ENCODE measurements at places on chromosomes 6 and 20. TPM values are rescaled to one million over a fixed set of nuclear protein-coding genes. Genes with fewer than 3 reads are reported as not detected.

GRCh38 chr6:163876391-163876790, 461.9 kb downstream of the QKI start:
- DNase-seq, result no peak

- DNase-seq, result no peak
Observed at GRCh38 chr6:71444222-71444621, 155.6 kb downstream of the OGFRL1 start.

DNA sequence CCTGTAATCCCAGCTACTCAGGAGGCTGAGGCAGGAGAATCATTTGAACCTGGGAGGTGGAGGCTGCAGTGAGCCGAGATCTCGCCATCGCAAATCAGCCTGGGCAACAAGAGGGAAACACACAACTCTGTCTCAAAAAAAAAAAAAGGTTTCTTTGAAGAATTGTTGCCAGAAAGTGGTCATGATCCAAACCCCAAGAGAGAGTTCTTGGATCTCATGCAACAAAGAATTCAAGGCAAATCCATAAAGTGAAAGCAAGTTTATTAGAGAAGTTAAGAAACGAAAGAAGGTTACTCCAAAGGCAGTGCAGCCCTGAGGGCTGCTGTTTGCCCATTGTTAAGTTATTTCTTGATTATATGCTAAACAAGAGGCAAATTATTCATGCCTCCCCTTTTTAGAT, 14.5 kb upstream of the KIFC1 start:
- no peak for DNase-seq

DNA sequence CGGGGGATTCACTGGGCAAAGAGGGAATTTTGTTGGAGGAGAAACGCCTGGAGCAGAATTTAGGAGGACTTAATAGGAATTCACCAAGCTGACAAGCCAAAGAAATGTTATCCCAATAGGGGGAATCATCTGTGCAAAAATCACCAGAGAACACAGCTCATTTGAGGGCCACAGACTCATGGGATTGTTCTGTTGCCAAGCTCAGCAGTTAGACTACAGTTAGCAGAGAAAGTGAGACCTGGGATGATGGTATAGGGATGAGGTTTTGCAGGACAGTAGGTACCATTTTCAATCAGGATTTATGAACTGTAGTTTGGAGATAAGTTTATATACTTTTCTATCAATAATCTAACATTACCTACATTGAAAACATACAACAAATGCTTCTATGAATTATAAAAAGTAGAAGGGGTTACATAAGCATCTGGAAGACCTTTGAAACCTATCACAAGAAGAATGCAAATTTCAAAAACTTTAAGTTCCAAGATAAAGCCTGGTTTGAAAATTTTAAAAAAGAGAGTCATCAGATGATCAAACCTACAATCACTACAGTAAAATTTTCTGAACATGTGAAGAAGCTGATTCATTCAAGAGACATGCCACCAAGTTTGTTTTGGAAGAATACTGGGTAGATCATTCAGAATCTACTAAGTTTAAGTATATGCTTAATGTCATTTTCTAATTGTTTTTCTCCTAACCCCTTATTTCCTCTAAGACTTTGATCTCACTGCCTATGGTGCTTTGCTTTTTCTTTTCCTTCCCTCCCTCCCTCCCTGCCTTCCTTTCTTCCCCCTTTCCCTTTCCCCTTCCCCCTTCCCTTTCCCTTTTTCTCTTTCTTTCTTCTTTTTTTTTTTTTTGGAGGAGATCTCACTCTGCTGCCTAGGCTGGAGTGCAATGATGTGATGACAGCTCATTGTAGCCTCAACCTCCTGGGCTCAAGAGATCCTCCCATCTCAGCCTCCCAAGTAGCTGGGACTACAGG, 81.5 kb downstream of the KIF13A start:
- DNase-seq, result no peak

GRCh38 chr6:84392261-84392660, 164.8 kb upstream of the CEP162 start:
- no peak for DNase-seq

- DNase-seq, result no peak
Observed at GRCh38 chr6:100160930-100161329, 166.9 kb upstream of the MCHR2 start.

DNA sequence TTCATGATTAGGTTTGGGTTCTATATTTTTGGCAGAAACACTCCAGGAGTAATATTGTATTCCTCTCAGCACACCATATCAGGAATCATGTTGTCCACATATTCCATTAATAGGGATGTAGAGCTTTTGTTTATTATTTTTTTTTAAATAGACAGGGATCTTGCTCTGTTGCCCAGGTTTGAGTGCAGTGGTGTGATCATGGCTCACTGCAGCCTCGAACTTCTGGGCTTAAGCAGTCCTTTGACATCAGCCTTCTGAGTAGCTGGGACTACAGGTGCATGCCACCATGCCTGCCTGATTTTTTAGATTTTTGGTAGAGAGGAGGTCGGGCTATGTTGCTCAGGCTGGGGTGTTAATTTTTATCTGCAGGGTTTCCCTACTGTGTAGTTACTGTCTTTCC, 12.0 kb downstream of the SCAF8 start:
- no peak for DNase-seq

- DNase-seq, result no peak
Observed at GRCh38 chr20:23257106-23257761, 93.4 kb upstream of the NXT1 start.

GRCh38 chr20:36676701-36677421, 30.9 kb upstream of the SLA2 start:
- no peak for DNase-seq

GRCh38 chr20:40926928-40927327, 101.7 kb upstream of the TOP1 start:
- DNase-seq, result no peak

GRCh38 chr6:17352302-17352701, 41.1 kb upstream of the CAP2 start:
- no peak for DNase-seq

GRCh38 chr20:22389836-22390542, 194.4 kb downstream of the FOXA2 start:
- no peak for DNase-seq

DNA sequence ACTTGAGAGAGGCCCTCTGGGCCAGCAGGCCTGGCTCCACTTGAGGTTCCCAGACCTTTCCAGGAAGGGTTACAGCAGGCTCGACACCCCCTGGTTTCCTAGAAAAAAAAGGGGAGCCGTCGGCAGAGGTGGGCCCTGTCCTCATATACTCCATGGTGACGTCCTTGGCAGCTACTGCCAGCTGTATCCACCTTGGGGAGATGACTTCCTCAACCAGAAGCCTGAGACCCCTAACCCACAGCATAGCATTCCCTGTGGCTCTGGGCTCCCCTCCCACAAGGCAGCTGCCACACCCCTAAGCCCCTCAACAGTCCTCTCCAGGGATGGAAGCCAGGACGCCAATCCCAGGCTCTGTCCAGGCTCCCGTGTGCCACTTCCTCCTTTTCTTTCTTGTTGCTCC, 294.8 kb downstream of the CDC5L start:
- DNase-seq, result no peak

DNA sequence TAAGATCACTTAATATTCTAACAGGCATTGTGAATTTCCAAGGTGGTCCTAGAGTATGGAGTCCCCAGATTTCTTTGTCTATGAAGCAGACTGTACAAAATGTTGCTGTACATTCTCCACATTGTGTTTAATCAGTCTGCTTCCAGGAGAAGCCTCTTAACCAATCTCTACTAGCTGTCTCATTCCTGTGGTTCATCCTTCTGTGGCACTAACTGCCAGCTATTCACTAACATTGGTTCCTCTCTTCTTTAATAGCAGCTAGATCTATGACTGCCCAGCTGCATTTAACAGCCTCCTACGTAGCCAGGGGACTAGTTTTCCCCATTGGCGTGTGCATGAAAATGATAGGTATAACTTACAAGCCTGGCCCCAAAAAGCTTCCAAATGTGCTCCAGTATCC, 395.4 kb downstream of the SAMD5 start:
- no peak for DNase-seq

DNA sequence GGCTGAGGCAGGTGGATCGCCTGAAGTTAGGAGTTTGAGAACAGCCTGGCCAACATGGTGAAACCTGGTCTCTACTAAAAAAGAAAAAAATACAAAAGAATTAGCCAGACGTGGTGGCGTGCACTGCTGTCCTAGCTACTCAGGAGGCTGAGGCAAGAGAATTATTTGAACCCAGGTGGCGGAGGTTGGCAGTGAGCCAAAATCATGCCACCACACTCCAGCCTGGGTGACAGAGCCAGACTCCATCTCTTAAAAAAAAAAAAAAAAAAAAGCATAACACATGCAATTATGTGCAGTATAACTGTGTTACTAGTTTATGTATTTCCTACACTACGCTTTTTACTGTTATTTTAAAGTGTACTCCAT, 31.9 kb upstream of the FAM135A start:
- no peak for DNase-seq

- DNase-seq, result no peak
Observed at GRCh38 chr6:49464691-49465090, 1.5 kb downstream of the CENPQ start.

- no peak for DNase-seq
Observed at GRCh38 chr6:73477407-73477806, 15.9 kb downstream of the MTO1 start.

GRCh38 chr6:56293781-56294180, 46.4 kb upstream of the COL21A1 start:
- DNase-seq, result no peak

DNA sequence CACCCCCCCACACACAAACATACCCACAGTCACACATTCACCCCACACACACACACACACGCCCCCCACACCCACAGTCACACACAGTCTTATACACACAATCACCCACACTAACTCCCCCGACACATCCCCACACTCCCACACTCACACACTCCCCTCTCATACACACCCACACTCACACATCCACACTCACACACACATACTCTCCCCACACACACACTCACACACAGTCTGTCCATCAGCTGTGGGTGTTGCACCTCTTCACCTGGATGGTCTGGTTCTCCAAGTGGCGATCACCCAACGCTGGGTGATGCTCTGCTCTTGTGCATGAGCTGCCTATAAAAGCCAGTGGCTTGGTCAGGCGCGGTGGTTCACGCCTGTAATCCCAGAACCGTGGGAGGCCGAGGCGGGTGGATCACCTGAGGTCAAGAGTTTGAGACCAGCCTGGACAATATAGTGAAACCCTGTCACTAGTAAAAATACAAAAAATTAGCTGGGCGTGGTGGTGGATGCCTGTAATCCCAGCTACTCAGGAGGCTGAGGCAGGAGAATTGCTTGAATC, 158.9 kb downstream of the SMOC2 start:
- no peak for DNase-seq

- no peak for DNase-seq
Observed at GRCh38 chr6:42315259-42315990, 97.8 kb upstream of the MRPS10 start.

GRCh38 chr6:47066418-47066817, 24.3 kb upstream of the ADGRF1 start:
- no peak for DNase-seq

DNA sequence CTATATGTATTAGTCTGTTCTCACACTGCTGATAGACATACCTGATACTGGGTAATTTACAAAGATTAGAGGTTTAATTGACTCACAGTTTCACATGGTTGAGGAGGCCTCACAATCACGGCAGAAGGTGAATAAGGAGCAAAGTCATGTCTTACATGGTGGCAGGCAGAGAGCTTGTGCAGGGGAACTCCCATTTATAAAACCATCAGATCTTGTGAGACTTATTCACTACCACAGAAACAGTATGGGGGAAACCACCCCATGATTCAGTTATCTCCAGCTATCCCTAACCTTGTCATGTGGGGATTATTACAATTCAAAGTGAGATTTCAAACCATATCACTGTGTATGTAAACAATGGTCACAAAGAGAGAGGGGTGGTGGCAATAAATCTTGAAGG, 6.6 kb downstream of the CST8 start:
- no peak for DNase-seq

GRCh38 chr20:19110285-19110684, 102.2 kb upstream of the SLC24A3 start:
- no peak for DNase-seq

DNA sequence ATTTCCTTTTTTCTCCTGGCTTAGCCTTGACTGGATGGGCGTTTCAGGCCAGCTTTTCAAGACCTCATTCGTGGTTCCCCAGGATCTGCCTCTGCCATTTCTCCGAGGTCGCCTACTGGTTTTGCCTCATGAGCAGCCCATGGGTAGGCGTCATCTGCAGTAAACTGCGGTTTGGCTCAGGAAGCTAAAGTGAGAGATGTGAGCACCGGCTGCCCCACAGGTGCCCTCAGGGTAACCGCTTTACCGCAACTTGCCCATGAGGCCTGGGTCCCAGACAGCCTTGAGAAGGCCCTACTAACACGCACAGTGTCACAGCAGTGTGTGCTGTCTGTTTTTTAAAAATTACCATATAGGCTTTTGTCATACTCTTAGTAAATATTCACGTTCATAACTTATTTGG, 53.4 kb upstream of the TBXT start:
- no peak for DNase-seq

DNA sequence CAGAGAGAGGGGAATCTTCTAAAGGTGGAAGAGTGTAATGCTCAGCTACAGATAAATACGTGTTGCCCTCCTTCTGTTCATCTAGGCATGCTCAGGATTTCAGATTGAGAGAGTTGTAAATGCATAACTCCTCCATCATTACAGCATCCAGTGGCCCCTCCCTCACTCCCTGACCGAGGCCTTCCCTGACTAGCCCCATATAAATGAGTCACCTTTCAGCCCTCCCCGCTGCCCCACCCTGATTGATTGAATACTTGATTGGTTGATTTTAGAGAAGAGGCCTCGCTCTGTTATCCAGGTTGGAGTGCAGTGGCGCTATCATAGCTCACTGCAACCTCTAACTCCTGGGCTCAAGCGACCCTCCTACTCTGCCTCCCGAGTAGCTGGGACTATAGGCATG, 193.7 kb downstream of the EYA2 start:
- no peak for DNase-seq

- DNase-seq, result no peak
Observed at GRCh38 chr20:55668631-55669030, 336.7 kb downstream of the CBLN4 start.

- no peak for DNase-seq
Observed at GRCh38 chr6:19137505-19137904, 699.7 kb upstream of the ID4 start.

DNA sequence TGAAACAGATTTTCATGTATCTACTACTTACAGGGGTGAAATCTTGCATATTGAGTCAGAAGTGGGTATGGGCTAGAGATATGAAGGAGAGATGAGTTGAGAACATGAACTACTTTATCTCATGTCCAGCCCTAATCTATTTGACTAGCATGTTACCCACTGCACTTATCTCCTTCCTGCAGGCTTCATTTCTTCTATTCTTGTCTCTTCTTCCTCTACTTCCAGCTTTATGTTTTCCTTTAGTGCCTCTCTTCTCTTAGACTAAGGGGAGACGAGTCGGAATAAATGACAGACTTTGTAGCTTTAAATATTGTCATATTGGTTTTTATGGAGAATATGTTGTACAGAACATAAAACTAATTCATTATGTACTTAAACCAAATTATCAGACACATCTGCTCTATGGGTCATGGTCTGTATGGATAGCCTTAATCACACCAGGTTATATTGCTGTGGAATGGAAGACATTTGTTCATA, 5.3 kb downstream of the RAB32 start:
- DNase-seq, result no peak

ZBTB12 gene
- polyA plus RNA-seq, result 24.4 TPM

MOG gene
- not detected for polyA plus RNA-seq

WFDC2 gene
- polyA plus RNA-seq, result 48.6 TPM

RAET1E gene
- 0.24 TPM for polyA plus RNA-seq

CST4 gene
- not detected for polyA plus RNA-seq

OPRM1 gene
- polyA plus RNA-seq, result not detected

All from right lung (tissue), 10 donors.